HepG2 (cell line): ENCODE measurements at places on chromosomes 11 and 22. TPM values are rescaled to one million over a fixed set of nuclear protein-coding genes. Genes with fewer than 3 reads are reported as not detected.

DNA sequence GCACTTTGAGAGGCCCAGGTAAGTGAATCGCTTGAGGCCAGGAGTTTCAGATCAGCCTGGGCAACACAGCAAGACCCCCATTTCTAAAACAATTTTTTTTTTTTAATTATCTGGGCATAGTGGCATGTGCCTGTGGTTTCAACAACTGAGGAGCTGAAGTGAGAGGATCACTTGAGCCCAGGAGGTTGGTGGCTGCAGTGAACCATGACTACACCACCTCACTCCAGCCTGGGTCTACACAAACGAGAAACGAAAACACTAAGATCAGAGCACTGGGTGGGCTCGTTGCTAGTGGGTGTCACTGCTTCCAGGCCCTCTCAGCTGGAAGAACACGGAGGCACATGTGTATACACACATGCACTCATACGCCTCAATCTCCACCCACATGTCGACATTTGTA is 4.1 kb upstream of the MOB2 start:
- no peaks in the 10 kb centered on the region for H3K36me3 ChIP-seq
- H3K4me1 ChIP-seq: no peaks in the 10 kb centered on the region
- DNase-seq: no peak
- H3K4me3 ChIP-seq: no peak overlapping the region

TBX1 gene
- total RNA-seq: not detected in 2 replicates

DNA sequence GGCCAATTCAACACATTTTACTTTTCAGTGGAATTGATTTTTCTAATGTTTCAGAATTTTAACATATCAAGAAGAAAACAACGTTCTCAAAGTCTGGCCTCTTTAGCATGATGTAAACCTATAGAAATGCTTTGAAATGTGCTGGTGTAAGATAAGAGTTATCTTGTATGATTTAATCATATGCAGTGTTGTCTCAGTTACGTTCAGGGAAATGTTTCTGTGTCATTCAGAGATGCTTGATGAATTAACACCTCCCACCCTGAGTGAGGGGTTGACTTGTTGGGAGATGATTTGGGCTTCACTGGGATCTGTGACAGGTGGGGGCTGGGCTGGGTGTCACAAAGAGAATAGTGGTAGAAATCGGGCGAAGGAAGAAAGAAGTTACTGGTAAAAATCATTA is 15.7 kb upstream of the MYO18B start:
- no peak for DNase-seq
- no peak overlapping the region for H3K27ac ChIP-seq
- 0 out of 3 replicates have a peak, but pooled peaks cover 7% of the 10 kb centered on the region for H3K36me3 ChIP-seq
- H3K4me1 ChIP-seq: no peaks in the 10 kb centered on the region
- H3K4me3 ChIP-seq: no peak overlapping the region

- no peak for DNase-seq
- H3K27ac ChIP-seq: no peak overlapping the region
- H3K4me3 ChIP-seq: no peak overlapping the region
- no peaks in the 10 kb centered on the region for H3K36me3 ChIP-seq
Measured at GRCh38 chr11:134835561-134835960, 423.5 kb upstream of the B3GAT1 start.

KRTAP5-7 gene
- total RNA-seq: not detected in 2 replicates

DNA sequence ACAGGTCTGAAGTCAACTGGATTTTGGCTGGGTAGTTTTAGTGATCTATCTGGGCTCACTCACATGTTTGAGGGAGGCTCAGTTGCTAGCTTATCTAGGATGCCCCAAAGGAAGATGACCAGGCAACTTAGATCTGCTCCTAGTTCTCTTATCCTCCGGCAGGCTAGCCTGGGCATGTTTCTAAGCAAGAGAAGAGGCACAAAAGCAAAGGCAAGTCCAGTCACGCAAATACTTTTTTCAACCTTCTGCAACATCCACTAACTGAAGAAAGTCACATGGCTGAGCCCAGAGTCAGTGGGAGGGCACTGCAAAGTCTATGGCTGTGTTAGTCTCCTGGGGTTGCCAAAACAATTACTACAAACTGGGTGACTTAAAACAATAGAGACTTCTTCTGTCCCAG is 32.9 kb upstream of the FSHB start:
- no peak for DNase-seq
- no peak overlapping the region for H3K4me3 ChIP-seq
- no peaks in the 10 kb centered on the region for H3K36me3 ChIP-seq

OSM gene
- not detected in 2 replicates for total RNA-seq

DNA sequence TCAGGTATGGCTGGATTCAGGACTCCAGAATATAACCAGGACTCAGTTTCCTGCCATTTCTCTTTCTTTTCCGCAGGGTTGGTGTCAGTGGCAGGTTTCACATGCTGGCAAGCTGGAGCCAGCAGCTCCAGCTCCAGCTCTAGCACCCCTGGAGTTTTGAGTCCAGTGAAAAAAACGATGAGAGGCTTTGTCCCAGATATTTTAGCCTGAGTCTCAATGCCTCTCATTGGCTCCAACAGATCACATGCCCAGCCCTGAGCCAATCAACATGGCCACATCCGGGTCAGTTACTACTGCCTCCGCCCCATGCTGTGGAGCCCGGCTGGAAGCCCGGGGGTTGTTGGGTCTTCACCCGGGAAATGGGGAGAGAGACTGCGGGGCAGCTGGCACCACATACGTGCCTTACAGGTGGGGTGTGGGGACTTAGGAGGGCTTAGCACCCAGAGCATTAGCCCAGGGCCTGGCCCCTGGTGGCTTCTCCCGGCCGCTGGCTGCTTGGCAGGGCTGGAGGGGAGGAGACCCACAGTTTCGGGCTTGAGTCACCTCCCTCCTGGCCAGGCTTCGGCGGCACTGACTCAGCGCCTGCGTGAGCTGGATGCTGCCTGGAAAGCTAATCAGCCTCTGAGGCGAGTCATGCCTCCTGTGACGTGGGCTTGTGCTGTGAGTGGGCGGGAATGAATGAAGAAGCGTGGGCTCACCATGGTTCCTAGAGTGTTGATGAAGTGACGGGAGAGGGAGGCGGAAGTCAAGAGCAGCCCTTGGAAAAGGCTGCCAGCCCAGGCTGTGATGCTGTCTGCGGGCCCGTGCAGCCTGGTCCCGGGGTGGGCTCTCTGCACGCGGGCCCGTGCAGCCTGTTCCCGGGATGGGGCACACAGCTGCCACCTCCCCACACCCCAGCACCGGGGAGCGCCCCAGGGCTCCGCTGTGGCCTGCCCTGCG is 15.3 kb upstream of the MRTFA start:
- H3K27me3 ChIP-seq: no peaks in the 10 kb centered on the region; the same call in 2 of the 3 replicates
- H3K4me3 ChIP-seq: peak overlapping the region; percentile 74
- H3K27ac ChIP-seq: peak overlapping the region; percentile 87
- peak; percentile 95 for DNase-seq
